ENCODE measurements at places on chromosomes 5 and 9. TPM values are rescaled to one million over a fixed set of nuclear protein-coding genes. Genes with fewer than 3 reads are reported as not detected.

The PCDHGA9 gene
- not detected for total RNA-seq

The ELP1 gene
- 25.1 TPM for total RNA-seq

The LRRC70 gene
- total RNA-seq = 2.1 TPM

The TEX48 gene
- not detected for total RNA-seq

The ANKRD34B gene
- total RNA-seq = 0.22 TPM

The SELENOP gene
- total RNA-seq = 4.6 TPM

The HEXB gene
- total RNA-seq = 37.7 TPM

GRCh38 chr9:114910541-114910940 lies 19.9 kb downstream of the TNFSF8 start:
- H3K27ac ChIP-seq = no peak overlapping the region
- DNase-seq = no peak
- H3K4me3 ChIP-seq = no peak overlapping the region
- H3K27me3 ChIP-seq = no peaks in the 10 kb centered on the region

GRCh38 chr5:141373673-141374317 lies at the start of gene PCDHGA6:
PCDHGA6 (plus strand) TSS chr5:141373891; CDS start chr5:141374084, 193 bp downstream.
- H3K27ac ChIP-seq = no peak within 1 kb of the TSS
- DNase-seq = no peak
- H3K4me1 ChIP-seq = no peaks in the 10 kb centered on the region
- H3K4me3 ChIP-seq = no peak within 1 kb of the TSS
- no peaks in the 10 kb centered on the region for H3K27me3 ChIP-seq

- peak overlapping the region; percentile 46 for H3K27ac ChIP-seq
- H3K4me1 ChIP-seq = peaks cover 64% of the 10 kb centered on the region
- no peaks in the 10 kb centered on the region for H3K36me3 ChIP-seq
- no peaks in the 10 kb centered on the region for H3K27me3 ChIP-seq
These were observed 7.4 kb downstream of the KLF9 start for GRCh38 chr9:70407081-70407503.

DNA sequence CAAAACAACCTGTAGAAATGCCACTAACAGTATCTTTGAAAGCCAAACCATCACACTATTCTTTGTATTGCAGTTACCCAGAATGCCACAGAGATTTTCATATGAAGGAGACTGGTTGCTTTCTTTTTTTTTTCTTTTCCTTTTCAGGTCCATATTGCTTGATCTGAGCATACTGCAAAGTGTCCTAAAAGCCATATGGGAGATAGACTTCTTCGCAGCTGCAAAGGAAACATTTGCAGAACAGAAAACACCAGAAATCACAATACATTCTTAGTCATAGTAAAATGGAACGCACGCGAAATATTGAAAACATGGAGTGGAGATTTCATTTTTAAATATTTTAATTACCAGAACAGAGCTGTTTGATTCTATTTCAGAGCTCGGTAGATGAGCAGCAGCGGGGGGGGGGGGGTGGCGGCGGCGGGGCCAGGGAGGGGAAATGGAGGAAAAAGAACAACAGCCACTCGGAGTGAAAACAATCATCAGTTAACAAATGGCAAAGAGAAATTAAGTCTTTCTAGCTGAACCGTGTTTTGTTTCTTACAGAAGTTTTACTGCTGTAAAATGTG lies 284.1 kb downstream of the NFIB start:
- no peak overlapping the region for H3K4me3 ChIP-seq
- no peaks in the 10 kb centered on the region for H3K27me3 ChIP-seq
- H3K36me3 ChIP-seq = no peaks in the 10 kb centered on the region

- no peak overlapping the region for H3K27ac ChIP-seq
- H3K4me1 ChIP-seq = no peaks in the 10 kb centered on the region
- no peak for DNase-seq
- H3K36me3 ChIP-seq = no peaks in the 10 kb centered on the region
These were observed 36.3 kb downstream of the ZNF474 start for GRCh38 chr5:122165559-122166078.

- H3K4me3 ChIP-seq = peak overlapping the region; percentile 86
- peak; percentile 52 for DNase-seq
- H3K4me1 ChIP-seq = peaks cover 31% of the 10 kb centered on the region
- H3K36me3 ChIP-seq = no peaks in the 10 kb centered on the region
These were observed 781 bp downstream of the ST6GALNAC4 start for GRCh38 chr9:127915801-127916719.

Measured in naive thymus-derived CD4-positive, alpha-beta T cell (primary cell).